ENCODE measurements at places on chromosomes 5 and 9.

DNA sequence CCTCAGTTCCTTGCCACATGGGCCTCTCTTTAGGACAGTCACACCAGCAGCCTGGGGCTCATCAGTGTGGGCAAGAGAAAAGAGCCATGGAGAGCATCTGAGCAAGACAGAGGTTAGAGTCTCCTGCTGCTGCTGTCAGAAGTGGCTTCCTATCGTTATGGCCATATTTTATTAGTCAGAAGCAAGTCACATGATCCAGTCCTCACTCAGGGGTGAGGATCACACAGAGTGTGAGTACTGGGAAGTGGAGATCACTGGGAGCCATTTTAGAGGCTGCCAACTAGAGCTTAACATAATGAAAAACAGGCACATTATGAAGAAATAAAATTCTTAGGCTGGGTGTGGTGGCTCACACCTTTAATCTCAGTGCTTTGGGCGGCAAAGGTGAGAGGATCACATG, 62.0 kb downstream of the DIRAS2 start:
- DNase-seq, result no peak

DNA sequence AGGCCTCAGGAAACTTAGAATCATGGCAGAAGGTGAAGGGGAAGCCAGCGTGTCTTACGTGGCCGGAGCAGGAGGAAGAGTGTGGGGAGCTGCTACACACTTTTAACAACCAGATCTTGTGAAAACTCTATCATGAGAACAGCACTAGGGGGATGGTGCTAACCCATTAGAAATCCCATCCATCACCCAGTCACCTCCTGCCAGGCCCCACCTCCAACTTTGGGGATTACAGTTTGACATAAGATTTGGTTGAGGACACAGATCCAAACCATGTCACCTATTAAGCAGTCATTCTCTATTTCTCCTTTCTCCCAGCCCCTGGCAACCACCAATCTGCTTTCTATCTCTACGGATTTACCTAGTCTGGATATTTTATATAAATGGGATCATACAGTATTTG, 26.9 kb downstream of the PBX3 start:
- no peak for DNase-seq

GRCh38 chr5:33941090-33941489, 4.9 kb downstream of the RXFP3 start:
- no peak for DNase-seq

- DNase-seq, result no peak
These were observed 363.4 kb downstream of the RAB3C start for GRCh38 chr5:58946230-58946629.

- no peak for DNase-seq
These were observed 38.5 kb downstream of the TTC1 start for GRCh38 chr5:160047423-160047822.

- no peak for DNase-seq
These were observed 10.1 kb downstream of the NPR2 start for GRCh38 chr9:35801328-35802128.

DNA sequence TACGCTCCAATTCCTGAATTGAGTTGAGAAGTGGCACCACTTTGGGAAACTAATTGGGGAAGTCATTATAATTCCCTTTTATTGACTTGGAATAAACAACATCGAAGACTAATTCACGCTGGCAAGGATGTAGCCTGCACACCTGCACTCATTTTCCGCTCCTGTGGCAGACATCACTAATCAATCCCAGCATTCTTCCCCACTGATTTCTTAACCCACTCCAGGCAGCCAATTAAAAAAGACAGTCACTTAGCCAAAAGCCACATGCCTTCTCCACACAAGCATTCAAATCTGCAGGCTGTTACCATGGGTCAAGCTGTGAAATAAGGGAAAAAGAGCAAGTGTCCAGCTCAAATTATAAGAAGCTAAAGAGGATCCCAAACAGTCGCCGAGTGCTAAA, 68.2 kb upstream of the HRH2 start:
- no peak for DNase-seq

All from stimulated activated CD4-positive, alpha-beta T cell treated with anti-CD3 and anti-CD28 coated beads, Interleukin-12 subunit alpha, Interleukin-12 subunit beta, amount 100 ng/mL, for 24 hours (primary cell).